Suprapubic skin (tissue), 4 donors: ENCODE measurements at places on chromosomes 3 and 15.

DNA sequence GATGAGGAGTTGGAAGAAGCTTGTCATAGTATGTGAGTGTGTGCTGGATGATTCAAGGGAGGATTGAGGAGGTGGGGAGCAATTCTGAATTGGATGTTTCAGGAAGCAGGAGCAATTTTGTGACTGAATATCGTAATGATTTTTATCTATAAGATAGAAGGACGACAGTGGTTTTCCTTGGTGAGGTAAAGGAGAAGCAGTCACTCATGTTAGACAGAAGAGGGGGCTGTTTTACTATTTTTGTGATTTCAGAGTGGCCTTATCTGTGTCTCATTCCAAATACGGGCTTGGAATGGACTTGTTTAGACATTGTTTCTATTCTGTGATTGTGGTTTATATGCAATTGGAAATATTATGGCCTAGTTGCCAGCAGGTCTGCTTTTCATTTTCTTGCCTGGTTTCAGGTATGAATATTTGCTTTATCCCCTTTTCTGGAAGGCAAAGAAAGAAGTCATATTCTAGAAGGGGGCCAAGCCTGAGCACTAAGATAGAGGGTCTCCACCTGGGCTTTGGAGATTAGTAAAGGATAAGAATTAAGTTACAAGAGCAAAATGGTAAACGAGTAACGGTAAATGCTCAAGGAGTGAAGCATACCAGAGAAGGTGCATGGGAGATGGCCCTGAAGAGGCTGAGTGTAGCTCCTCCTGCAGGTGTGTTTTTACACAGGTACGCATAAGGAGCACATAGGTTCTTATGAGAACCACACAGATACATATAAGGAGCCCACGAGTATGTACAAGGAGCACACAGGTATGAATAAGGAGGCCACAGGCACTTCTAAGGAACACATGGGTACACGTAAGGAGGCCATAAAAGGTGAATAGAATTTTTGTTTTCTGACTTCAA lies 124.6 kb upstream of the KCNAB1 start:
- DNase-seq: no peak

- DNase-seq: peak; percentile 58
These were observed 20.5 kb downstream of the CCR9 start for GRCh38 chr3:45906681-45907407.

GRCh38 chr3:189204167-189204866 lies 32.5 kb downstream of the TPRG1 start:
- DNase-seq: no peak

GRCh38 chr3:123576122-123576521 lies 8.7 kb downstream of the HACD2 start:
- DNase-seq: no peak
